ENCODE measurements at places on chromosomes 5 and 9.
A peak's percentile ranks its signal among the peaks of the same experiment; 100 is the strongest.

DNA sequence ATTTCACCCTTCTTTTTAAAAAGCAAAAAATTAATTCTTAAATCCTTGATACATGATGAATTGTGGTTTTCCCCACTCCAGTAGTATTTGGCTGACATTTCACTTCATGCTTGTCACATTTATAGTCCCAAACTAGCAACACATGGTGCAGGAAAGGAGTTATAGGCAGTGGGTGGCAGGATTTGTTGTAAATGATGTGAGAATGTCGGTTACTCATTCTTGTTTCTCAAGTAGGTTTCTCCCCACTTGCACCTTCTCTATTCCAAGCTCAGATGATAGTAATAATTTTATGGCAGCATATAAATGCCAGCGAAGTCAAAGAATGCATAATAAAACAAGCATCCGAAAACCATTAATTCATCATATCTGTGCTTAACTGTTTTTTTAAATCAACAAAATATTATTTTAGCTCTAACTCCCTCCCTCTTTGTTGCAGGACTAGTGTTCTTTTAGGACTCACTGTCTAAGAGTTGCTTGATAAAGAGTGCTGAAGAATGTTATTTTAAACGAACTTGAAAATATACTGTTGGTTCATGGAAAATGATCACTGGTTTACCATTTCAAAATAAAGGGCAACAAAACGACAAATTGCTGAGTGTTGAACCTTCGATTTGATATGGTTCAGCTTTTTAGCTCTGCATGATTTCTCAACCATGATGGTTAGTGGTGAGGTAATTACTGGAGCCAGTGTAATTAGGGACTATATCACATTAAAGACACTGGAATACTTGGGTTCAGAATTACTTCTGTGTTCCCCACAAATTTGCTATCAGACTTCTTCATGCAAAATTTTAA lies 88.1 kb upstream of the ADAMTSL1 start:
- DNase-seq: no peak

- DNase-seq: peak; percentile 82
Measured at GRCh38 chr5:141883184-141883891, 5.1 kb upstream of the PCDH1 start.

DNA sequence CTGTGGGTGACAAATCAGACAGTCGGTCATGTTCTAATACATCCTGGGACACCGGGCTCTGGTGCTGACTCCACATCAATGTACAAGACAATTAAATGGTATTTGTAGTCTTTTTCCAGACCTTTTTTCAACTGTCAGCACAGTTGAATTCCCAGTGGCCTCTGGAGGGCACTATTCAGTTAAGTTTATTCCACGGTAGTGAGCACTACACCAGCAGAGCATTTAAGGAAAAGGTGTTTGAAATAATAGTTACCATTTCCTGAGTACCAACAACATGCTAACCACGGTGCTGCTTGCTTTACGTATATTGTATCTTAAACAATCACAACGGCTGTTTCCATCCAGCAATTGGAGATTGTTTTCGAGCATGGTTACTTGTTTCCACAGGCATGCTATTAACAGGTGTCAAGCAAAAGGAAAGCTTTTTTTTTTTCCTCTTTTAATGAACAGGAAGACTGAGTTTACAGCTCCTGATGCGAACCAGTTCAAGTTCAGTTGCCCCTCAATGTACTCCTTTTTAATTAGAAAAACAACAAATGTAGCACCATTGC lies 186.7 kb downstream of the PDZD2 start:
- DNase-seq: peak; percentile 60

DNA sequence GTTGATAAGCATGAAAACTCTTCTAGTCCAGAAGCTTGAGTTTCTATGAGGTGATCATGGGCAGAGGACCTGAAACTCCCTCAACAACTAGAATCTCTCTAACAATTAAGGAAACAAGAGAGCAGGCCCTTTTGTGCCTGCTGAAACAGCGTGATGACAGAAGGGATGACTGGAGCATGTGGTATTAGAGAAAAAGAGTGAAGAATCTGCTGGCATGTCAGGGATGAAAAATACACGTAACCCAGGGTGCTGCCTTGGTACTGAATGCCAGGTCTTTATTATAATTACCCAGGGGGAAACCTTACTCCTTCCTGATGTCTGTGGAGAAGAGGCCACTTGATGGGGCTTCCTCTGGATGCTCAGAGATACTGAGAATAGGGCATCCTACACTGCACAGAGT lies 167.8 kb downstream of the CRB2 start:
- no peak for DNase-seq

DNA sequence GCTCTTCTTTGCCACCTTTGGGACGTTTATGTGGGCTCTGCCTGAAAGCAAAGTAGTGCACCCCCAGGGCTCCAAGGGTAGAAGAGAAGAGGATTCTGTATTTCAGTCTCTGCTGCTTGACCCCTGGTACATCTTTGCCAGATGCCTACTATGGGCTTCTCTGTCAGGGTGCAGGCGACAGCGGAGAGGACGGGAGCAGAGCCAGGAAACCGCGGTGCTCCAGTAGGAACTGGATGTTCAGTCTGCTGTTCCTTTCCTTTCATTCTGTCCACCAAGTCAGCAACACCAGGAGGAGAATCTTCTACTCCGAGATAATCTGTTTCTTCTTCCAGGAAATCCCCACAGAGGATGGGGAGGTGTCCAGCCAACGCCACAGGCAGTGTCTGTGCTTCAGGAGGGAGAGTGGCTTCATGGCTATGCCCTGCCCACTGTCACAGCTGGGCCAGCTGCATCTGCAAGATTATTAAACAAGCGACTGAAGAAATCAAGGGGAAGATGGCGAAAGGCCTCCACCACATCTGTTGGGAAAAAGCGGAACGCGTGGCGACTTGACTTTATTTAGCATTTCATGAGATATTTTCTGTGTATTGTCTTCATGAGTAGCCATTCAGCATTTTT lies 398.3 kb downstream of the IRX1 start:
- DNase-seq: no peak
